ENCODE measurements at places on chromosomes 4 and X. TPM values are rescaled to one million over a fixed set of nuclear protein-coding genes. Genes with fewer than 3 reads are reported as not detected.

DNA sequence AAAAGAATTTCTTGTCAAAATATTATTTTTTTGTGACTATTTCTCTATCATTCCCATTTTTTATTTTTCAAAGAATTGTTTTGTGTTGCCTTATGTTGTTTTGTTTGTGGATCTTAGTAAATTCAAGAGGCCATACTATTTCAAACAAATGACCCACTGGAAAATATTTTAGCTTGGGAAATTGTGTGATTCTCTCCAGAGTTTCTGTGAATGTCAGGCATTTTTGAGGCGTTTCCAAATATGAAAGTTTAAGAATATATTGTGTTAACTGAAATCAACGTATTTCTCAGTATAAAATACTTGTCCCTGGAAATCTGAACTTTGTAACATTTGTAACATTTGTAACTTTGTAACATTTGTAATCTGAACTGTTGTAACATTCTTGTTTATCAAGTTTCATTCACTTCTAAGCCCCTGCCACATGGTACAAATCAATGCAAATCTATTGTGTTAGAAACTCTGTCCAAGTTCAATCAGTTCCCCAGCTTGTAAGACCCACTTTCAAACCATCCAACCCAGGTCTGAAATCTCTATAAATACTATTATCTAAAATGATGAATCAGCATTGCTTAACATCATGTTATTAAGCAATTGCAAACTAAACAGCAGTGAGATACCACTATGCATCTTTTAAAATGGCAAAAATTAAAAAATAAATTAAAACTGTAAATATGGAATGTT lies 465.4 kb upstream of the GRID2 start:
- no peak for DNase-seq

DNA sequence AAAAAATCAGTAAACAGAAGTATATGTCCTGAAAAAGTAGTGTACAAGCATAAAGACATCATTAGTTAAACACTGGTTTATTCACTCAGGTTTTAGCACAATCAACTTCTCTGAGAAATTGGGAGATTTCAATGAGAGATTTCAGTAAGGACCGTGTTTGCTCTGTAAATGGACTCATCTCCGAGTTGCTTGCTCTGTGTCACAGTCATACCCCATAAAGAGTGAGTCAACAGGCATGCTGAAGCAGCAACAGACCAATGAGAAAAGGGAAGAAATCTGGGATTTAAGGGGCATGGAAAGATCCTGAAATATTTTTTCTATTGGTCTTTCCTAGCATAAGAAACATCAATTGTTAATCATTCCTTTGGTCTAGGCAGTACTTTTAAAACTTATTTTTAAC lies 4.7 kb downstream of the GLUD2 start:
- DNase-seq: no peak

GRCh38 chr4:69531251-69531650 lies 35.5 kb upstream of the UGT2B4 start:
- no peak for DNase-seq

DNA sequence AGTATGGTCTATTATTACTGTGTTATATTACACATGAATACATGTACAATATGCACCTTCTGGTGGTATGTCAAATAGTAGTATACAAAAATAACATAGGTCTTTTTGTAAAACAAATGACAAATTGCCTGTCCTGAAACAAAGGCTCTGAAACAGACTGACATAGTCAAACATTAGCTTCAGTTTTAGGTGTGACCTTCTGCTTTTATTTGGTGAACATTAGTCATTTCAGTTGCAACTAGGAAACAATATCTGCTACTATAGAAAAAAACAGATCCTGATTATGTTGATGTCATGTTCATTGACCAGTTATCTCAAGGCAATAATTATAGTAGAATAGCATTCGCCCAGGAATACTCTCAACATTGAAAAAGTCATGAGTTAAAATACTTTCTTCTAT lies 123.0 kb downstream of the CHRNA9 start:
- DNase-seq: no peak

GRCh38 chrX:148135738-148136137 lies 154.6 kb downstream of the FMR1NB start:
- no peak for DNase-seq

GRCh38 chrX:24355095-24355494 lies 5.3 kb upstream of the SUPT20HL1 start:
- no peak for DNase-seq

GRCh38 chr4:7394681-7395451 lies 39.9 kb downstream of the PSAPL1 start:
- DNase-seq: no peak

DNA sequence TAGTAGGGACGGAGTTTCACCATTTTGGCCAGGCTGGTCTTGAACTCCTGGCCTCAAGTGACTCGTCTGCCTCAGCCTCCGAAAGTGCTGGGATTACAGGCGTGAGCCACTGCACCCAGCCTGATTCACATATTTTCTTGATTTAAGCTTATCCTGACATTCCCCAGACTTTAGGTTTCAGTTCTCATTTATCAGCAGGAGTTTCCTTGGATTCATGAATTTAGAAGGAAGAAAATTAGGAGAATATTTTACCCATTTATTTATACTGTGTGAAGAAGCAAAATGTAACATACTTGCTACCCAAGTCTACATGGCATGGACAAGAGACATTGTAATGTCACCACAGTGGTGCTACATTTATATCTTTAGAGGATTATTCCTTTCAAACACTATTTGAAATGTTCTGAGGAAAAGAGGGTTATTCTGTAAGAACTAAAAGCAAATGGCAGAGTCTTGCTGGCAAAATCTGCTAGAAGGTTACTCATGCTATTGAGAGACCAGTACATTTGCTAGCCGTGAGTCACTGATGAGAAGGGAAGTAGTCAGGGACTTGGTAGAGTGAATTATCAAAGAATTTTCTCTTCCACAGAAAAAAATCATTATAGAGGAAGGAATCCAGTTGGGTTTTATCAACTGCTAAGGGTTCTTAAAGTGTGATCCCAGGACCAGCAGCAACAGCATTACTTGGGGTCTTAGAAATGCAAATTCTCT lies 26.1 kb upstream of the CFAP299 start:
- DNase-seq: no peak

- DNase-seq: no peak
These were observed 142.0 kb downstream of the RBMX2 start for GRCh38 chrX:130543603-130544325.

GRCh38 chrX:11193035-11193469 lies 81.9 kb downstream of the HCCS start:
- DNase-seq: no peak

GRCh38 chr4:79370026-79370425 lies 38.0 kb downstream of the GK2 start:
- DNase-seq: no peak

DNA sequence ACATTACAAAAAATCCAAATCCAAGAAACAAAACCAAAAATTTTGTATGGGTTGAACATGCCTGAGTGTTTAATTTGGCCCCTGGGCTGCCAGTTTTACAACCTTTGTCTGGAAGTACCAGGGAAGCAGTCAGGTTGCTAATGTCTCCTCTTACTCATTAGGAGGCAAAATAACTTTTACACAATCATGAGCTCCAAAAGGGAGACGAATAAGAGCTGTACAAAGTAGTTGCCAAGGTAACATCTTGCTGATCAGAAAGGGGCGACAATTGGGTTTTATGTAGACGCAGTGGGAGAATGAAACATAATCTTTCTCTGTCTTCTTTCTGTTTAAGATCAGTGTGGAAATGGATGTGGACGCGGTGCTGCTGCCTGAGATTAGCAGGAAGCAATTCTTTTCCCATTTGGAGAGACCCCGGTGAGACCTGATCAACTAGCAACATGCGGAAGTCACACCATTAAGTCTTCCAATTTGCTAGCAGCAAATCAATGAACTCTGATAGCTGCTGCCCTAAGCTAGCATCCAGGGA lies 90.7 kb upstream of the IGFBP7 start:
- DNase-seq: no peak

- peak; percentile 54 for DNase-seq
These were observed at the start of gene UBL4A for GRCh38 chrX:154486396-154487207. UBL4A (minus strand) TSS chrX:154486615; CDS start chrX:154486584, 31 bp downstream.

- no peak for DNase-seq
These were observed 2.0 kb upstream of the TEC start for GRCh38 chr4:48271626-48272025.

DNA sequence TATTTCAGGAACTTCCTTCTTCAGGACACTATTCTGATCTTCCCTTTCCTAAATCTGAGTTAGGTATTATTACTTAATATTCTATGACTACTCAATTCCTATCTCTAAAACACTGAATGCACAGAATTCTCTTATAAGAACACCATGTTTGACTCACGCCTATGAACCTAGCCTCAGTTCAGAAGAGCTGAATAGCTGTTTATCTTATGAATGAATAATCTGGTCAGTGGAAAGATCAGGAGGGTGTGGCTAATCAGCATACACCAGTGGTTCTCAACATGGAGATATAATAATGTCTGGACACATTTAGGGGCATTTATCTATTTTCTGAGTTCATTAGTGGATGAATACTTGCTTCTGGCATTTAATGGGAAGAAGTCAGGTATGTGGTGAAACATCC lies 24.2 kb downstream of the EPHA5 start:
- DNase-seq: no peak

- DNase-seq: peak; percentile 68
These were observed 147.9 kb downstream of the NSUN7 start for GRCh38 chr4:40897557-40898203.

GRCh38 chr4:4430492-4431195 lies 43.7 kb downstream of the NSG1 start:
- DNase-seq: peak; percentile 29

GRCh38 chrX:103197721-103198306 lies 17.1 kb upstream of the BEX4 start:
- DNase-seq: no peak

DNA sequence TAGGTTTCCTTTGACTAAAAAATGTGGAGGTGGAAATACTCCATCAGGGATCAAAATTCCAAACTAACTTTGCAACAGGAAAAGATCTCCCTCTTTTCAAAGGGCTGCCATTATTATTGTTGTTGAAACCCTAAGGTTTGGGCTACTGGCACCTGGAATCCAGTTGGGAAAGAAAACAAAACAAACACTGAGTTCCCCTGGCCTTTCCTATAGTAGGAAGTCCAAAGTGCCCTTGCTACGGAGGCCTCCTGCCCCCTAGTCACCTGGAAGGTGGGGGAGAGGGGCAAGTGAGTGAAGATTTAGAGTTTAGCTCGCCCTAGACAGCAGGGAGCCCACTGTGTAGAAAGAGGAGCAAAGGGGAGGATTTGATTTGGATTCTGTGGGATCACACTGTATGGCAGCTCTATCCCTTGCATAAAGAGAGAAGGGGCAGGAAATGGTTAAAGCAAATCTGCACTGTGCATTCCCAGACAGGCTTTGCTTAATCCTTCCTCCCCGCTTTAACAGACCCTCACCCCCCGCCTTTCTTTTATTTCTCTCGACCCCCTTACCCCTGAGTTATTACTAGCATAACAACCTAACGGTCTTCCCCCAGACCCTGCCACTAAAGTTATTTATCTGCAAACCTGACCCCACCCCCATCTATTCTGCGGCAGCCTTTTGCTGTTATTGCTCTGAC lies 627 bp upstream of the FAT4 start:
- DNase-seq: no peak

- DNase-seq: no peak
These were observed 285.3 kb upstream of the RASGEF1B start for GRCh38 chr4:81756973-81757372.

DNA sequence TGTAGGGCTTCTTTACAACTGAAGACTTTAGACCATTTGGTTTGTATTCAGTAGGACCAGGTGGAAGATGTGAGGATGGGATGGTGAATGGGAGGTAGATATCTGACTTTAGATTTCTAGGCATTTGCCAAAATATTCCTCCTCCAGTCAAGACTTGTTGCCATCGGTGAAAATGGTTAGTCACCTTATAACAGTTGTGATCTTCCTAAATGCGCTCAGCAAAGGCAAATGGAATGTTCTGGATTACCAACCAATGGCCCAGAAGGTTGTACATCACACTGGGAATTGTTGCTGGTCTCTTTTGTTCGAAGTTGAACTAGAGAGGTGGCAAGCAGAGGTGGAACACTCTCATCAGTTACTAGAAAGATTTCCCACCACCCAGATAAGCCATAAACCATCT lies 33.9 kb downstream of the TMSB4X start:
- DNase-seq: no peak

DNA sequence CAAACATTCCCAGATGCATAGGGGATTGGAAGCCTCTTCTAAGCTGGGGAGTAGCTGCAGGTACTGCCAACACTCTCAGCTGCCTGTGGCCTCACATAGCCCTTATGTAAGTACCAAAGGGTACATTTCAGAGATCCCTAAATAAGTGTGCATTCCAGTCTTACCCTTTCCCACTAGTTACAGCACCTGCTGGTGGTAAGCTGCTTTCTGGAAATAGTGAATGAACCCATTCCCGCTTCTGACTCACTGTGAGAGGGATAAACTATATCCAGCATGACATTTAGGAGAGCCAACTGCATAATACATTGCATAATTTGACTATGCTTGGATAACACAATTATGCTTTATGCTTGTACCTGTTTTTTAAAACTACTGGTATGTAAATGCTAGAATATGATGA lies 149.0 kb downstream of the FAM13A start:
- no peak for DNase-seq

DNA sequence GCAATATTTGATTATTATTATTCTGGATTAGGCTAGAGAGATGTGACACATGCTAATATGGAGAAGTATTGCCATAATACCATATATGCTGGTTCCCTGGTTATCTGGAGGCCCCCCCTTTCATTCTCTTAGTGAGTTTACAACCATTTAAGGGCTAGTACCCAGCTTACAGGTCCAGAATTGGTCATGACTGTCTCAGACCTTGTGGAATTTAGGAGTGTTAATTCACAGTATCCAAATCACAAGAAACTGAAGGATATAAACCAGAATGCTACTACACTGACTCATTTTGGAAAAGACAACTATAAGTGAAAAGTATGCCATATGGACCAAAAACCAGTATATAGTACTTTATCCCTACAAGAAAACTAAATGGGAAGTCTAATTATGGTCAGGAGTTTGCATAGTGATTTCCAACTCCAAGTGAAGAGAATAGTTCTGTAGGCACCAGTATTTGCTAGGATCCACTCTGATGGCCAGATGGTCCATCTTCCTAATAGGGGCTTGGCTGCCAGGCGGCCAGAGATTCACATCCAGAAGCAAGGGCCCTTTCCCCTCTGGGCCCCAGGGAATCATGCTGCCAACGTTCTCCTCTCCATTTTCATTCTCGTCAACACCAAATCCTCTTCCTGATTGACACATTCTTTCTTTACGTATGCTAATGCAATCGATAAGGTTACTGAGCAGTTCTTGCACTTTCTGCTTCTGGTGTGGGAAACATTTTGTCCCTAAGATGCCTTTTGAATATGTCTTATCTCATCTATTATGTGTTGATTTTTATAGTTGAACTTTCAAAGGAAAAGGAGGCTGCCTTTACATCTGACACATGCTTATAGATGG lies 123.6 kb downstream of the SHROOM3 start:
- no peak for DNase-seq

BEX5 gene
- total RNA-seq: 2.4 TPM

PSAPL1 gene
- total RNA-seq: not detected

PLRG1 gene
- 74.3 TPM for total RNA-seq

POF1B gene
- 145 TPM for total RNA-seq

SCLT1 gene
- total RNA-seq: 8.4 TPM

TCEAL7 gene
- total RNA-seq: 4.0 TPM

MID1 gene
- total RNA-seq: 44.9 TPM

S100P gene
- 137 TPM for total RNA-seq

DCHS2 gene
- total RNA-seq: 1.5 TPM

CD38 gene
- 2.5 TPM for total RNA-seq

Measured in colonic mucosa (tissue), 4 donors.